ENCODE measurements at places on chromosomes 11 and 22. TPM values are rescaled to one million over a fixed set of nuclear protein-coding genes. Genes with fewer than 3 reads are reported as not detected.

- DNase-seq: no peak
These were observed 15.1 kb downstream of the CWC15 start for GRCh38 chr11:94958121-94958696.

DNA sequence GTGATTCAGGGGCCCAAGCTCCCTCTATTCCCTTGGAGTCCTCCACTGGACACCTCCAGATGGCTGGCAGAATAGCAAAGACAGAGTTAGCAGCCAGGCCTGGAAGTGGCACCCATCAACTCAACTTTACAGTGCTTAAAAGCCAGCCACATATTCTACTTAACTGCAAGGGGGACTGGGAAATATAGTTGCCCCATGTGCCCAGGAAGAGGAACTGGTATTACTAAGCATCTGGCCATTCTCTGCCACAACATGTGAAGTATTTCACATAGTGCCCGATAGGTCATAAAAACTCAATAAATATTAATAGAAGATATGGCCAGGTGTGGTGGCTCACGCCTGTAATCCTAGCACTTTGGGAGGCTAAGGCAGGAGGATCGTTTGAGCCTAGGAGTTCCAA lies 5.5 kb upstream of the IL10RA start:
- DNase-seq: no peak

- DNase-seq: no peak
These were observed 37.7 kb downstream of the TCIRG1 start for GRCh38 chr11:68076371-68077042.

The OR8B4 gene
- total RNA-seq: not detected

GRCh38 chr11:34997952-34998528 lies 81.6 kb downstream of the PDHX start:
- DNase-seq: no peak

GRCh38 chr11:45816614-45817013 lies 11.7 kb downstream of the SLC35C1 start:
- DNase-seq: no peak

The SERPINH1 gene
- total RNA-seq: 43.3 TPM

All from psoas muscle (tissue), 8 donors.